Activated naive CD8-positive, alpha-beta T cell treated with anti-CD3 and anti-CD28 coated beads, Interleukin-2, amount 50 U/mL, for 24 hours (primary cell): ENCODE measurements at places on chromosomes 5 and 9.

GRCh38 chr5:164341056-164341619, 835.7 kb downstream of the MAT2B start:
- no peak for DNase-seq

DNA sequence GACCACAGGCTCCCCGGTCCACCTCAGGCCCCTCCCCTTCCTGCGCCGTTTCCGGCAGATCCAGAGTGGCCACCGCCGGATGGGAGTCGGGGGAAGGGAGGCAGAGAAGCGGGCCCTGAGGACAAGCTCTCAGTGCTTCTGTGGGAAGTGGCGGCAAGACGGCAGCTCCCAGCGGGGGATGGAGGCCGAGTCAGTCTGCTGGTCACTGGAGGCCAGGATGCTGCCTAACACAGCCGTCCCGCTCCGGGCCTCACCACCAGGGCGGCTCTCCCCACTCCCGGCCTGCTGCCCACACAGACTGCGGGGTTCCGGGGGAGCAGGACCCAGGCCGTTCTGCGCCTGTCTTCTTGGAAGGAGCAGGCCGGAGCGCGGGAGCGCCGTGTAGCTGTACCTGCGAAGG, 31.4 kb downstream of the FXN start:
- DNase-seq, result no peak

- DNase-seq, result peak; percentile 41
These were observed 557 bp downstream of the GNG10 start for GRCh38 chr9:111661802-111662521.

- no peak for DNase-seq
These were observed 4.3 kb downstream of the BBLN start for GRCh38 chr9:128164307-128164885.

DNA sequence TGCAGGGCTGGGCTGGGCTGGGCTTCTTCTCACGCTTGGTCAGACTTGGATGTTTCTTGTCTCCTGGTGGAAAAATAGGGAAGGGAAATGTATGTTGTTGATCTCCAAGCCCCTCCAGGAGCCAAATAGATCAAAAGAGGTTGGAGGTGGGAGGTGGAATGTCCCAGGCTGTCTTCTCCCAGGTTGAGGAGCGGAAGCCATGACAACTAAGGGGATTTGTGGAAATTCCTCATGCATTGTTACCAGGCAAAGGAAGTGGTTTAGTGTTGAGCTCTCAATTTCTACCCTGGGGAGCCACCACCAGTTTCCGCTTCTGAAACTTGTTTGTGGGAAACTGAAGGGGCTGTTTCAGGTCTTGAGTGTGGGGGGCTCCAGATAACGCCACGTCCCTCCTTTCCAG, 79.0 kb downstream of the SPRY4 start:
- no peak for DNase-seq

DNA sequence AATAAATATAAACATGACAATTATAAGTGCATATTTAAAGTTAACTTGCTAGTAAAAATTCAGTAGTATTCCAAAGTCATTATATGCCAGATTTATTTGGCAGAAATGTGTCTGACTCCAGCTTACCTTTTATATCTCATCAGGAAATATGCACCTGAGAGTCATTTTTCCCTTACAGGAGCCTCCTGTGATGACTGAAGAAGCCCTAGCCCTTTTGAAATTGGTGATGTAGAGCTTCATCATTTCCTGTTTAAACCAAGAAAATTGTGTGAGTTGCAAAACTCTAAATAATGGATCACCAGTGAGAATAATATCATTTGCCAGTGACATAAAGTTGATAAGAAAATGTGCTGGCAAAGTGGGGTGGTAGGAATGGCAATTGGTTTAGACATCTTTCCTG, 42.1 kb upstream of the CTNND2 start:
- DNase-seq, result no peak

DNA sequence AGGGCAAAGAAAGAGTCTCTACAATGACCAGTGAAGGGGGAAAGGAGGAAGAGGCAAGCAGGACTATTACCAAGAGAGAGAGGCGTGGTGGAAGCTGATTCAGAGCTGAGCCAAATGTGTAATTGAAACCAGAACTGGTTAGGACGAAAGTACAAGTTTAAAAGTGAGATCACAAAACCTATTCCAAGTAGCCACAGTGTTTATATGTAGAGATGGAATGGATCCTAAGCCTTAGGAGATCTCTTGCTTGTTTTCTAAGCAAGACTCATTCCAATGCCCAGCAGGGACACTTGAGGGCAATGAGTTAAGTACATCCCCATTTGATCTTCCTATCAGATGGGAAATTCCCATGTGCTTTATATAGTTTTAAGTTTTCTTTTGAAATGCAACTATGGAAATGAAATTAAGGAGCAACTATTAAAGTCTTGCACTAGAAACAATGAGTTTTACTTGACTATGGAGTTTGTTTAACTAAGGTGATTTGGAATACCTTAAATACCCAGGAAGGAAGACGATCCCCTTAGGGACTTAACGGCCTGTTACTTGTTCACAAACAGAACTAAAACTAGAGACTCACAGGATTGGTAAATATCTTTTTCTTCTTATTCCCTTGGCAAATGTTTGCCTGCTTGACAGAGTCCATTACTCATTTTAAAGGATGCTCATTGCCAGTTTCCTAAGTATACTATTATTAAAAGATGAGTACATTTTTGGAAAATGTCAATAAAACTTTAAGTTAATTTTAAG, 51.1 kb upstream of the SNX2 start:
- no peak for DNase-seq

- no peak for DNase-seq
These were observed 30.2 kb downstream of the SLC6A3 start for GRCh38 chr5:1415059-1415425.

DNA sequence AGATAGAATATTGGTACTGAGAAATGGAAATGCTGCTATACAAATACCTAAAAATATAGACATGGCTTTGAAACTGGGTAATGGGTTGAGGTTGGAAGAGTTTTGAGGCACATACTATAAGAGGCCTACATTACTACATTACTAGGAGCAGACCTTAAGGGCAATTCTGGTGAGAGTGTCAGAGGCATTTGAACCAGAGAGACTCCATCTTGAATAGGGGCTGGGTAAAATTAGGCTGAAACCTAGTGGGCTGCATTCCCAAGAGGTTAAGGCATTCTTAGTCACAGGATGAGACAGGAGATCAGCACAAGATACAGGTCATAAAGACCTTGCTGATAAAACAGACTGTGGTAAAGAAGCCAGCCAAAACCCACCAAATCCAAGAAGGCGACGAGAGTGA, 104.6 kb upstream of the ADRA1B start:
- no peak for DNase-seq

GRCh38 chr5:150780187-150780692, 1.7 kb downstream of the SMIM3 start:
- peak; percentile 63 for DNase-seq

DNA sequence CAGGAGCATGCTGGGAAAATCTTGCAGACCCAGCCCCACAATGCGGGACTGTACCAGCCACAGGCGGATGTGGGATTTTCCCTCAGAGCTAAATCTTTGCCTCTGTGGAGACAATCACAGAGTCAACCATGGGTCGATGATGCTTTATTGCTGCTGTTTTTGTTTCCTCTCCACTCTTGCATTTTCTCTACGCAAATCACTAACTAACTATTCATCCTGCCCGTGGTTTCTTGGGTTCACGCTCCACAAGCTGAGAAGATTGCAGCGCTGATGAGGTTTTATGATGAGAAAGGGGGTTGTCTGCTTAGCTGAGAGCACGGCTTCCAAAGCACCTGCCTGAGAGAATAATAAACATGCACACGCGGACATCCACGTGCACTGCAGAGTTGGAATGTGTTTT, 500.2 kb upstream of the ADAMTS16 start:
- no peak for DNase-seq

GRCh38 chr5:102307232-102307631, 11.1 kb upstream of the SLCO4C1 start:
- no peak for DNase-seq

DNA sequence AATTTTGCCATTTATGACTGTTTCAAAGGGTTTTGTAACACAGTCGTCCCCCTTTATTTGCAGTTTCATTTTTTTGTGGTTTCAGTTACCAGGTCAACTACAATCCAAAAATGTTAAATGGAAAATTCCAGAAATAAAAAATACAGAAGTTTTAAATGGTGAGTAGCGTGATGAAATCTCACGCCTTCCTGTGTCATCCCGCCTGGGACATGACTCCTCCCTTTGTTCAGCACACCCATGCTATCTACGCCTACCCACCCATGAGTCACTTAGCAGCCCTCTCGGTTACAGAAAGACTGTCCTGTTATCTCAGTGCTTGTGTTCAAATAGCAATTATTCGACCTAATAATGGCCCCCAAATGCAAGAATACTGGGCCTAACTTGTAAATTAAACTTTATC, 765.3 kb upstream of the ADAMTS16 start:
- no peak for DNase-seq

DNA sequence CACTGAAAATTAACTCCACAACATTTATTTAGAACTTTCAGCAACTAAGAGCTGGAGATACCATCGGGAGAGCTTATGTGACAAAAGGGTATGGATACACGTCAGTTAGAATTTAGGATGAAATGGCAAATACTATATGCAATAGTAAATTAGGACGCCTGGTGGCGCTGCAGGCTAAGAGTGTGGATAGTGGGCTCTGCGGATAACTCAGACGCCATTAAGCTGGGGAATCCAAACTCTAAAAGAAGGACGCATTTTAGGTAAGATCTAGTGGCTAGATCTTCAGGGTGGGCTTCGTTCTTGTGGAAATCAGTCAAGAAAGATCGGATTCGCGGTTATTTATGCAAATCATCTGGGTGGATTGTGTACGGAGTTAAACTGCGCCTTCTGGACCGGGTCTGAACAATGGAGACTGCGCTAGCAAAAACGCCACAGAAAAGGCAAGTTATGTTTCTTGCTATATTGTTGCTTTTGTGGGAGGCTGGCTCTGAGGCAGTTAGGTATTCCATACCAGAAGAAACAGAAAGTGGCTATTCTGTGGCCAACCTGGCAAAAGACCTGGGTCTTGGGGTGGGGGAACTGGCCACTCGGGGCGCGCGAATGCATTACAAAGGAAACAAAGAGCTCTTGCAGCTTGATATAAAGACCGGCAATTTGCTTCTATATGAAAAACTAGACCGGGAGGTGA, at the start of gene PCDHB5:
TSS of gene PCDHB5 (plus strand) at position 177 of the 688 bp plus-strand sequence. CDS start at position 406, 229 bp downstream.
- DNase-seq, result no peak

DNA sequence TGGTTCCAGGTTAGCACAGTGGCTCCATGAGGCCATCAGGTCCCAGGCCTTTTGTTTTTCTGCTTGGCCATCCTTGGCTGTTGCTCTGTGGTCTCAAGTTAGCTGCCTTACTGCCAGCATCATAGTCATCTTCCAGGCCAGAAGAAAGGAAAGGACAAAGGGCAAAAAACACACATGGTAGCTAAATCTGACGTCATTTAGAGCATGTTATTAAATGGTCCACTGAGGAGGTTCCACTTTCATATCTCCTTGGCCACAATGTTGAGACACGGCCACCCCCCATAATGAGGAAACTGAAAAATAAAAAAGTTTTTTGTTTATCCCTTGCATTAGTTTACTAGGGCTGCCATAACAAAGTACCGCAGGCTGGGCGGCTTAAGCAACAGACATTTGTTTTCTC, 106.4 kb upstream of the NIPBL start:
- DNase-seq, result no peak

GRCh38 chr5:177491429-177491945, 5.9 kb downstream of the PDLIM7 start:
- peak; percentile 64 for DNase-seq

- no peak for DNase-seq
These were observed 178.2 kb upstream of the GDNF start for GRCh38 chr5:38018016-38018415.

DNA sequence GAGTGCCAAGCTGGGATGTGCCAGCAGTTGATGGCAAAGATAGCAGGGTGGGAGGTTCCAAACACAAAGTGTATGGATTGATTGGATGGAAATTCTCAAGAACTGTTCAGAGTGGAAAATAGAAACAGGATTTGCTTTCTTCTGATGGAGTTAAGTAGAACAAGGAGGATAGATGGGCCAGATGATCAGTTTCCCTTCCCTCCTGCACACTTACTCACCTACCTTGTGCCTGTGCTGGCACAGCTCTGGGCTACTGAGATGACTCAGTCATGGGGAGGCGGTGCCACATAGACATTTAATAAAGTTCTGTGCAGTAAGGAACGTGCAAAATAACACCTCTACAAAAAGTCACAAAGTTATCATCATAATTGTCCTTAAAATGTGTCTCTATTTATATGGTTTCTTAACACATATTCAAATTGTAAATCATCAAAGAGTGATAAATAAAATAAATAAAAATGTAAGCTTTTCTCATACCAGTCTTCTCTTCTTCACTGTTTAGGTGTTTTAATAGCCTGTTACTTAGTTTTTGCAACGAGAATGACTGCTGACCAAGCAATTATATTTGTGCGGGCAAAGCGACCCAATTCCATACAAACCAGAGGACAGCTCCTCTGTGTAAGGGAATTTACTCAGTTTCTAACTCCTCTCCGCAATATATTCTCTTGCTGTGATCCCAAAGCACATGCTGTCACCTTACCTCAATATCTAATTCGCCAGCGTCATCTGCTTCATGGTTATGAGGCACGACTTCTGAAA, 12.7 kb downstream of the PTPDC1 start:
- no peak for DNase-seq

DNA sequence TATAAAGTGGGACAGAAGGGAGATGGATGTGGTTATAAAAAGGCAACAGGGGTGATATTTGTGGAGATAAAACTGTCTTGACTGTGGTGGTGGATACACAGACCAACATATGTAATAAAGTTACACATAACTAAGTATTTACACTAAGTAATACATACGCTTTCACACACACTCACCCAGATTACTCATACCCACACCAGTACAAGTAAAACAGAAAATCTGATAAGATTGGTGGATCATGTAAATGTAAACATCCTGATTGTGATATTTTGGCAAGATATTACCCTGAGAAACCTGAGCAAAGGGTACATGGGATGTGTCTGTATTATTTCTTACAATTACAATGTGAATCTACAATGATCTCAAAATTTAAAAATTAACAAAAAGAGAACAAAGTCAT, 53.3 kb upstream of the SLIT3 start:
- no peak for DNase-seq
